ENCODE measurements at places on chromosomes 3 and 15.

- no peak for DNase-seq
These were observed 152.3 kb downstream of the MCTP2 start for GRCh38 chr15:94383706-94384105.

DNA sequence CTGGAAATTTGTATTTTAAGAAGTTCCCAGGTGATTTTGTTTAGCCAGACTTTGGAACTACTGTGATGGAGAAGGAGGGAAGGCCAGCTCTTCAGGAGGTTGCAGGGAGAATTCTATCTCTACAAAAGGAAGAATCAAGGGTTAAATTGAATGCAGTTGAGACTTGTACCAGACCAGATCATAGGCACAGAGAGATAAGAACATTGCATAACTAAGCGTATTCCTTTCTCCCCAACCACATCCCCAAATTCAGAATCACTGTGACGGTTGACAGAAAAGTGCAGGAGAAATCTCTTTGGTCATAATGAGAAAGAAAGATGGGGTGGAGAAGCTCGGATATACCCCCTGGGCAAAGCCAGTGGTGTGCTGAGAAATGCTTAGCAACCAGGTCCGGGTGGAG lies 7.2 kb downstream of the PLD1 start:
- DNase-seq: no peak

DNA sequence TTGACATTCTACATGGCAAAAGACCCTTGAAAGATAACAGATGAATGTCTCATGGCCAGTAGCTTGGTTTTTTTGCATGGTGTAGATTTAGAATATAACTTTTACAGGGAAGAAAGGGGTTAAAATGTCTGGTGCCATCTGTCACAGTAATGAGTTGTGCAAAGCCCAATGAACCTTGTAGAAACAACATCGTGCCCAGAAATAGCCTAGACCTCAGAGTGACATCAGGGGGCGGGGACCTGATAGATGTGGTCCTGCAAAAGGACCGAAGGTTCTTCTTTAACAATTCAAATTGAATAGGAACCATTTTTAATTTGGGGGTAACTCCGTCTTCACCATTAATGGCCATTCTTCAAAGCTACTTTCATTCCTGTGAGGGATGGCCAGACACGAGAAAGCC lies 254.1 kb upstream of the CTDSPL start:
- DNase-seq: no peak

DNA sequence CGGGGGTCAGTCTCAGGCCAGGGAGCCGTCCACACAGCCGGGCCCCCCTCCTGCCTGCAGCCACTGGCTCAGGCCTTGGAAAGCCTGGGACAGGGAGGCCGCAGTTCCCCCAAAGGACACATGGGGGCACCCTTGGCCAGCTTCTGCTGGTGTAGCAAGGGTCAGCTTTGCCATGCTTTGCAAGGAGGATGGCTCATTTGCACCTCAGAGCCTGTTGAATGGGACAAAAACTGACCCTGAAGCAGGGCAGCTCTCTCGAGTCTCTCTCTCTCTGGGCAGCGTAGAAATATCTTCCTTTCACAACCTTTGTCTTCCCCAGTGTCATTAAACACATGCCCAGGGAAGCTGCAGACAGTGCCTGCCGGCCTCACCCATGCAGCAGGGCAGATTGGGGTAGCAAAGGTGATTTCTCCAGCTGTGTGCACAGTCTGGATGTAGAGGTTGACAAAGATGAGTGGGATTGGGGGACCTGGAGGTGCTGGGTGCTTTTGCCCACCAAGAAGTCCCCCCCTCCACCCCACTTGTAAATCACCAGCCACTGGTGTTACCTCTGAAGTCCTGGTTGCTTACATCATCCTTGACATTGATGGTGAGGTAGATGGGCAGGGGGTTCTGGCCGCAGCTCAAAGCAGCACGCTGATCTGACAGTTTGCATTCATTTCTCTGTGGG lies 17.4 kb upstream of the EHD4 start:
- peak; percentile 82 for DNase-seq

GRCh38 chr3:20091331-20092047 lies 51.2 kb downstream of the KAT2B start:
- DNase-seq: no peak

- DNase-seq: peak; percentile 43
These were observed 2.4 kb downstream of the CIB1 start for GRCh38 chr15:90231028-90232017.

DNA sequence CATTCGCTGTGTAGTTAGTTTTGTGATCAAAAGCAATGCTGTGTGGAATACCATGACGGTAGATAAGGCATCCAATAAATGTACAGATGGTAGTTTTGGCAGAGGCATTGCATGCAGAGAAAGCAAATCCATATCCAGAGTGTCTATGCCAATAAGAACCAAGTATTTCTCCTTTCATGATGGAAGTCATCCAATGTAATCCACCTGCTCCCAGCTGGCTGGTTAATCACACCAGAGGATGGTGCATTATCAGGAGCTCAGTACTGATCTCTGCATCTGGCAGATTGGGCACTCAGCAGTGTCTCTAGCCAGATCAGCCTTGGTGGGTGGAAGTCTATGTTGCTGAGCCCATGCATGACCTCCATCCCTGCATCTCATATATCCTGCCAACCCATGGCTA lies 677.7 kb upstream of the NECTIN3 start:
- DNase-seq: no peak

GRCh38 chr15:80873366-80873952 lies 94.3 kb downstream of the CEMIP start:
- DNase-seq: no peak

DNA sequence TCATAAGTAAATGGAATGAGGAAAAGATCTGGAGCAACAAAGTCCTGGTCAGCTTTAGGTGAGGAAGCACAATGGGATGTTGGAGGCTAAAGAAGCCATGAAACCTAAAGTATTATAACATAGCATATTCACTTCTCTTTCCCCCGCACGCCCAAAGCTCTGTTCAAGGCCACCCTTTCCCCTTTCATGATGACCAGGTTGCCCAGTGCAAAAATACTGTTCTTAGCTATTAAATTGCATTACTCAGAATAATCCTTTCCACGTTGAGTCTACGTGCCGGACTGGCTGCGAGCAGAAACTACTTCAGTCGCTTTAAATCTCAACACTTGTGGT lies 589 bp upstream of the MAPKBP1 start:
- no peak for DNase-seq

Measured in activated CD4-positive, alpha-beta T cell treated with anti-CD3 and anti-CD28 coated beads for 24 hours (primary cell).